ENCODE measurements at places on chromosomes 16 and 17.

GRCh38 chr16:1645914-1646525, 32.1 kb upstream of the JPT2 start:
- no peak for DNase-seq

- no peak for DNase-seq
These were observed at the start of gene LGALS9 for GRCh38 chr17:27630607-27631410. TSS of gene LGALS9 (plus strand) at chr17:27631188. CDS start at chr17:27631266, 78 bp downstream.

DNA sequence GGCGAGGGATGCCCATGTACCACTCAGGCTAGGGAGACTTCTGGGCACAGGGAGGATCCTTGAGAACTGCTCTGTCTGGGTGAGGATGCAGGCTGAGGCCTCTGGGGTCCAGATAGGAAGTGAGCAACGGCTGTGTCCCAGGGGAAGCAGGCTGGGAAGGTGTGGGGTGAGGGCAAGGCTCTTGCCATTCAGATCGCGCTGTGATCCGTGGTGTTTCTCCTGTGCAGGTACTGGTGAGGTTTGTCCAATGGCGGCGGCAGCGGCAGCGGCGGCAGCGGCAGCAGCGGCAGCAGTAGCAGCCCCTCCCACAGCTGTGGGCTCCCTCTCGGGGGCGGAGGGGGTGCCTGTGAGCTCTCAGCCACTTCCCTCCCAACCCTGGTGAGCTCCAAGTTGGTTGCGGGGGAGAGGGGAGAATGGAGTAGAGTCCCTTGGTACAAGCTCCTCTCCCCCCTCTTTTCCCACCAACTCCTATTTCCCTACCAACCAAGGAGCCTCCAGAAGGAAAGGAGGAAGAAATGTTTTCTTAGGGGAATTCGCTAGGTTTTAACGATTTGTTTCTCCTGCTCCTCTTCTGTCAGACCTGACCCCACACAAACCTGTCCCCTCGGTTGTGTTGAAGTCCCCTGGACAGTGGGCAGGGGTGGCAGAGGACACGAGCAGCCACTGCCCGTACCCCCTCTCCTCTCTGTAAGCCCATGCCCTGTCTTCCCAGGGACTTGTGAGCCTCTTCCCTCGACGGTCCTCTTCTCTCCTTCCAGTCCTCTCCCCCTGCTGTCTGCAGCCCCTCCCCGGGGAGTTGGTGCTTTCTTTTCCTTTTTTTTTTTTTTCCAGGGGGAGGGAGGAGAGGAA, 1.9 kb upstream of the PRRT2 start:
- DNase-seq: peak; percentile 14

GRCh38 chr17:80105762-80106161, 4.4 kb downstream of the GAA start:
- DNase-seq: no peak

DNA sequence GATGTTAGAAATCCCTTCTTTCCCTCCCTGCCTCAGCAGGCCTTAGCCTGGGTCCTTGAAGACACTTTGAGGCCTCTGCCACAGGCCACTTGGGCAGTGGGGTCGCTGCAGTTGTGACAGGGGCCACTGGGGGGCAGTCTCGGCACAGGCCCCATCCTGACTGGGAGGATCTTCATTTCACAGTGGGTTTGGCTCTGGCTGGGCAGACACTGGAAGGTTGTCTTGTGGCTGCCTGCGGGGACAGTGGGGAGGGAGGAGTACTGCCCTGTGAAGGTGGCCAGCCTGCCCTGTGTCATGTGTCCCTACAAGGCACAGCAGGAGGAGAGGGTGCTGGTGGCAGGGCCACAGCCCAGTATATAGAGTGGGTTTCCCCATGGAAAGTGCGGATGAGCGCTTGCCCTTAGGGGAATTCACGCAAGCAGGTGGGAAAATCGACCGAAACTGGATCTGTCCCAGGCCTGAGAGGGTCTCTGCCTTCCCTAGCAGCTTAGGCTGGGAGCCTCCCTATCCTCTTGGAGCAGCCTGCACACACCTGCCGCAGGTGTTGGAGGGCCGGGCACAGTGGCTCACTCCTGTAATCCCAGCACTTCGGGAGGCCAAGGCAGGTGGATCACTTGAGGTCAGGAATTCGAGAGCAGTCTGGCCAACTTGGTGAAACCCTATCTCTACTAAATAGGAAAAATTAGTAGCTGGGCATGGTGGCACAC, 28.8 kb downstream of the GINS2 start:
- DNase-seq: peak; percentile 70

DNA sequence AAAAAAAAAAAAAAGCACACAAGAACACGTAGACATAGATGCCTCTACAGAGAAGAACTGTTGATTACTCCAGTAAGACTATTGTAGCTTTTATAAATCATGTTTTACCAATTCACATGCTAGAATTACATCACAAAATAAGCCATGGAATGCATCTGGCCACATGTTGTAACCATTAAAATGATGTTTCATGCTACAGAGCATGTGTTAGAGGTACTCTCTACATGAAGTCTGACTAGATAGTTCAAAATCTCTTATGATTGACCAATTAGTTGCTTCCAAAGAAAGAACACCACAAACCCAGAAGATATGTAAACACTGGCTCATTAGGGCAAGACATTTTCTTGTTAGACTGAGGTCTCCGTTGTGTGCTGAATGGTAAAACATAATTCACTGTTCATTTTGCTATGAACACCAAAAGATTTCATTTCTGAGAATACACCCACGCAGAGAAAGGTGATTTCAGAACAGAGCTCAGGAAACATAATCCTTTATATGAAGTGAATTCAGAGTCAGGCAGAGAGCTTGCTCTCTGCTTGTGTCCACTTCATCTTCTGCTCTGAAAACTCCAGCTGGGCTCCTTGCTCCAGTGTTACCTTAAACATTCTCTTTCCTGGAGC, 411.4 kb upstream of the SOX9 start:
- DNase-seq: no peak

DNA sequence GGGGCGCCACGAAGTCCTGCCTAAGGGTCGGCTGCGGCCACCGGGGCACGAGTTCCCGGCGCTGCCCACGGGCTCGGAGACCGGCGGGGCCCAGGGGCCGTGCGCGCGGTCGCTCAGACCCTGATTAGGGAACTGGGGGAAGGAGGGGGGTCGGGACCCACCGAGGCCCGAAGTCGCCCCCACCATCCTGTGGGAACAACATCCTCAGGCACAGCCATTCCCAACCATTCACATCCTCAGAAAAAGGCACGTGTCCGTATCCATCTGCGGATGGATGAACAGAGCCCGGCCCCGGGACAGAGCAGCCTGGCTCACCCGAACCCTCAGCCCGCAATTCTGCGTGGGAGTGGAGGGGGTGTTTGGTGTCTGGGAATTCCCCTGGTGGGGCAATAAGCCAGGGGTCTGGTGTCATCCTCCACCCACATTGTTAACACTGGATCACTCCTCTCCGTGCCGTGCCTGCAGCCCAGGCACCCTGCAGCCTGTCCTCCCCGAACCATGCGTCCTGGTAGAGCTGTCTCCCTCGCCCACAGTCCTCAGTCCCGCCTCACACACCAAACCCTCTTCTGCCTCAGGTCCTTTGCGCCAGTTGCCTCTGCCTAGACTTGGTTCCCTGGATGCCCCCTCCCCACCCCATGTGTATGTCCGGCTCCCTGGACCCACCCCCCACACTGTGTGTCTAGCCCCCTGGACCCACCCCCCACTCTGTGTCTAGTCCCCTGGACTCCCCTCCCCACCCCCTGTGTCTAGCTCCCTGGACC, 789 bp upstream of the CCDC57 start:
- DNase-seq: peak; percentile 72

- peak; percentile 36 for DNase-seq
These were observed 140.2 kb downstream of the PITPNC1 start for GRCh38 chr17:67517325-67517724.

DNA sequence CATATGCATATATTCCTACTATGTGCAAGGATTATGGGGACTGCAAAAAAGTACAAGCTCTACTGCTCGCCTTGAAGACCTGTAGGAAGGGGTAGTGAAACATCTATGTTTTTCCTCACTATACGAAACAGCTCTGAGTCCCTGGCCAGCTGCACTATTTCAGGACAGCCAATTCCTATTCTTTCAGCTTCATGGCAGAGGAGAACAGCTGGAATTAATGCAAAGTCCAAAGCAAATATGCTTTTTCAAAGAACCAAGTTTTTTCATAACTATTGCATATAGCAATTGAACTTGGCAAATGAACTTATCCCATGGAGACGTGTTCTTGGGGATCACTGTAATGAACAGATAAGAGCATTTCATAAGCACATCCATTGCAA, 122.3 kb downstream of the SPACA3 start:
- no peak for DNase-seq

- DNase-seq: no peak
These were observed 316.6 kb downstream of the SLC39A11 start for GRCh38 chr17:72775919-72776318.

DNA sequence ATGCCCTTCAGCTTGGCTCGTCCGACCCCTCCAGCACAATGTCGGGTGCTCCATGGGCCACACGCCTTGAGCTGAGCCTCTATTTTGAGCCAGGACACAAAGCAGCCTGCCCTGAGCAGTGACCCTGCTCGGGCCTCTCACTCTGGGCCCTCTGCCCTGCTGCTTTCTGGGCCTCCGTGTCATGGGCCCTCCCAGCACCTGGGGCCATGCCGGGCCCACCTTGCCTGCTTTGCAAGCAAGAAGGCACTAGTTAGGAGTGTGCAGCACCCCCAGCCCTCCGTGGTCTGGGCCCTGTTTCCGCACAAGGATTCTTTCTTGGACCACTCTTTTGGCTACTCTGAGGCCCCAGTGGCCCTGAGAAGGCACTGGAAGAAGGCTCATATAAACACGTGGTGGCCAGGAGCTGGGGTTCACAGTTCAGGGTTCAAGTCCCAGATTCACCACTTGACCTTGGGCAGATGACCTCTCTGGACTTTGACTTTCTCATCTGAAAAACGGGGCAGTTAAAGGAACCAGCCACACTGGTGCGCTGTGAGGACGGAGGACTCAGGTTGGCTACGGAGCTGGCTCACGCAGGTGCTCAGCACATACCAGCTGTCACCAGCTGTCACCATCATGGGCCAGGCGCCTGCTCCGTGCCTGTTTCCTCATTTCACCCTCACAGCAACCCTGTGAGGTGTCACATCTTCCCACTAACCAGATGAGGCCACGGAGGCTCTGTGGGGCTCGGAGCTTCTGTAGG, 166.0 kb upstream of the GSE1 start:
- no peak for DNase-seq

DNA sequence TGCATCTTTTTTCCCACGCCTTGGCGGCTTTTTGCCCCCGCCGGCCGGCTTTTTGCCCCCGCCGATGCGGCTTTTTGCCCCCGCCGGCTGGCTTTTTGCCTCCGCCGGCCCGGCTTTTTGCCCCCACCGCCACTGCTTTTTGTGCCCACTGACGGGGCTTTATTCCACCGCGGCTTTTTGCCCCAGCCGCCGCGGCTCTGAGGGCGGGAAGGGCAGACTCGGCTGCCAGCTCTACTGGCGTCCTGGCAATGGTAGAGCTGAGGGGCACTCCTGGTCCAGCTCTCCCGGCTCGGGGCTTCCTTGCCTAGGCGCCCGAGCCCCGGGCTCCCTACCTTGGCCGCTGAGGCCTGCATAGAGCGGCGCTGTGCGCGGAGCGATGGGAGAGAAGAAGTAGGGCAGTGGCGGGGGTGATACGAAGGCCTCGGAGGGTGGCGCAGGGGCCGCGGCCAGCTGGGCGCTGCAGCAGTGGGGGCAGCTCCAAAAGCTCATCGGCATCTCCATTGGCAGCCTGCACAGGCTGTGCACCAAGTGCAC, 591.4 kb downstream of the TP53TG3F start:
- DNase-seq: no peak

Data from SK-MEL-5 (cell line).